Right lung (tissue), 10 donors: ENCODE measurements at places on chromosomes 5 and 9.

DNA sequence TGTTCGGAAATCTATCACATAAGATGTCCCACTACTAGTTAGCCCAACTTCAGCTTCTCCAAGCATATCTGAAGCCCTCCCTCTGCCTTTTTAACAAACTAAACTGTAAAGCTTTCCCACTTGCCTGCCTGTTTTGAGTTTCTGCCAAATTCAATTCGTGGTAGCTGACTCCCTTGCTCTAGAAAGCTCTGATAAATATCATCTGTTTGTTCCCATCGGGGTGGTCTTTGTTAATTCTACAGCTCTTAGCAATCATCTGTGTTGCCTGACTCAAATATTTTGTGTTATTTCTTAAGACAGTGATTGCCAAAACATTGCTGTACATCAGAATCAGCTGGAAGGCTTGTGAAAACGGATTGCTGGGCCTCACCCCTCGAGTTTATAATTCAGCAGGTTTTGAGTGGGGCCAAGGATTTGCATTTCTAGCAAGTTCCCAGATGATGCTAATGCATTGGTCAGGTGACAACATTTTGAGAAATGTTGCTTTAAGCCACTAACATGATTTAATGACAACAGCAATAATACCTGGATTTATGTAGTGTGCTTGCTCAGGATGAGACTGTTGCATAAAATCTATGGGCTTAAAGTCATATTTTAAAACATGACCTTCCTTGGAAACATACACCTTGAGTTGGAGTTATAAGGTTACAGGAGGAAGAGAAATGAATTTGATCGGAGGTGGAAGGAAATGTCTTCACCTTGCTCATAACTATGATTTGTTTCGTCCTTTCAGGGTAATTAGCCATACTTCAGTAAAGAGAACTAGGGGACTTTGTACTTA, 631.9 kb downstream of the PSAT1 start:
- DNase-seq = peak; percentile 62

DNA sequence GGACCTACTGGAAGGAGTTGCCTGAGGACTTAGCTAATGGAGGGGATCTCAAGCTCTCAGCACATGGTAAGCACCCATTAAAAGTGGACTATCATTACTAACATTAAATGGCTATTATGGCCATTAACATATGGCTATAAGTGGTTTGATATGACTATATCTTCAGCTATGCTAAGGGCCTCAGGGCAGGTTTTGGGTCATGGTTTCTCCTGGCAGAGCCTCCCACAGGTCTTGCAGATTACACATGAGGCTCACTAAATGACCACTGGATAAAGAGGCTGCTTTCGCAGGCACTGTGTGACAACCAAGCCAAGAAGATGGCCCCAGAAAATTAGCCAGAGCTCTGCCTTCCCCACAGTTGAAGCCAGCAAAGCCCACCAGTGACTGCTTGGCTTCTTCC, 15.4 kb downstream of the CCNJL start:
- no peak for DNase-seq

DNA sequence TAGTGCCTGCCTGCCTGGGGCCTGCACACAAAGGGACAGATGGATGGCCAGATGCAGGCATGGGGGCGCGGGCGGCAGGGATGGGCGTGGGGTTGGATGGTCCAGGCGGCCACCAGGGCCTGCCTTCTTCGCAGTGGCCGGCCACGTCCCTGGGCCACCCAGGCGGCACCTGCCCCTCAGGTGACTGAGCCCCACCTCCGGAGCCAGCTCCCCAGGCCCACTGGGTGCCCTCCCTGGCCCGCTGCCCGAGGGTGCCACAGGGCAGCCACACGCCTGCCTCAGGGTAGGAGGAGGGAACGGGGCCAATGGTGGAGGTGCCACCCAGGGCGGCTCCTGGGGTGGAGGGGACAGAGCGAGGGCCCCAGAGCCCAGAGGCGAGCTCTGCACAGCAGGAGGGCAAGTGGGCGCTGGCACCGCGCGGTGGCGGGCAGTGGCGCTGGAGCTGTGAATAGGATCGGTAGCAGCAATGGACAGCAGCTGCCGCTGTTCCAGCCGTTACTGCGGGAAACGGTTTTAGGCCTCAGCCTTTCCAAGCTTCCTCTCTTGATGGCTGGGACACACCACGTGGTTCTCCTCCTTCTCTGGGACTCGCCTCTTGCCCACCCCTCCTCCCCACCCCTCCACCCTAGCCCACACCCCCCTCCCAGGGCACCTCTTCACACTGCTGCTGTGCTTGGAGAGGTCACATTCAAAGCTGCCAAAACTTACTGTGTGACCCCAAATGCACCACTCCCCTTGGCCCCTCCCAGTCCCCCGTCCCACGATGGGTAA, 19.1 kb downstream of the LHX3 start:
- DNase-seq = no peak

- no peak for DNase-seq
Measured at GRCh38 chr5:51652980-51653379, 269.7 kb downstream of the ISL1 start.

DNA sequence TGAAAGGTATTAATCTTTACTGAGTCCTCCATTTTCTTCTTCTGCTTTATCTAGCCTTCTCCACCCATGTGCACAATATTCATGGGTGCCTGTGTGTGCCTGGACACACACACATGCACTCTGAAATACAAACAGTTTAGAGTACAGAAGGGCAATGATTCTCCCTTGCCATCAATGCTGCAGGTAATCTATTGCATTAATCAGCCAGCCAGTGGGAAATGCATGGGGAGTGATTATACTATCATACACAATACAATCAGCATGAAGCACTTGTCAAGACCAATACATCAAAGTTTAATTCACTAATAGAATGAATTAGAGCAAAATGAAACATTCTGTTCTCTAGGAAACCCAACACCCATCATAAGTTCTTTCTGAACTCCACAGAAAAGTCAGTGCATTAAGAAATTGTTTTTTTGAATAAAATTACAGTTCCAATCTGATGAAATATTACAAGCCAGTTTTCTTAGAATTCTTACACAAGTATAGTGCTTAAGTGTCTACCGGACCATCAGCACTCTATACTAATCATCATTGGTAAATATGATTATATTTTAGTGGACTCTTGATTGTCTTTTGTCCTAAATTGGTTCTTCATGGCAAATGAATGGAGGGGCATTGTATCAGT, 172.2 kb downstream of the ZSWIM6 start:
- no peak for DNase-seq

GRCh38 chr5:77133061-77133758, 46.1 kb upstream of the ZBED3 start:
- no peak for DNase-seq

GRCh38 chr9:100671898-100672297, 94.0 kb downstream of the CAVIN4 start:
- no peak for DNase-seq

DNA sequence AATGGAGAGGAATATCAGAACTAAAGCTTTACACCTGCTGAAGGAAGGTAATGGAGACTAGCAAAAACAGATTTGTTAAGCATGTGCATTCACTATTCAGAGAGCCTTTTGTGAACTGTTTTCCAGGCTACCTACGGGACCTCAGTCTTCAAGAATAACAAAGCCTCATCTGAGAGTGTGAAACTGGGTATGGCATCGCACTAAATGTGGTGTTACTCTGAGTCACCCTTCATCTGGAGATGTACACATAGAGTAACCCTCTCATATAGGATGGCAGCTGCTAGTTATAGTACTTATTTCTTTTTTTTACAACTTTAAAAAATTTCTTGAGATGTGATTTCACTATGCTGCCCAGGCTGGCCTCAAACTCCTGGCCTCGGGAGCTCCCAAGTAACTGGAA, 306.8 kb downstream of the ZNF608 start:
- no peak for DNase-seq

DNA sequence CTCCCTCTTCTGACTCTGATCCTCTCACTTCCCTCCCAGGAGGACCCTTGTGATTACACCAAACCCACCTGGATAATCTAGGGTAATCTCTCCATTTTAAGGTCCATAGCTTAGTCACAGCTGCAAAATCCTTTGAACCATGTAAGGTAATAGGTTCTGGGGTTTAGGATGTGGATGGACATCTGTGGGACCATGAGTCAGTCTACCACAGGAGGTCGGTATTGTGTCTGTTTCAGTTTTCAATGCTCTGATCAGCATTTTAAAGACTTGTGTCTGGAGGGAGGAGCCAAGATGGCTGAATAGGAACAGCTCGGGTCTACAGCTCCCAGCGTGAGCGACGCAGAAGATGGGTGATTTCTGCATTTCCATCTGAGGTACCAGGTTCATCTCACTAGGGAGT, 112.6 kb downstream of the CAVIN4 start:
- no peak for DNase-seq

DNA sequence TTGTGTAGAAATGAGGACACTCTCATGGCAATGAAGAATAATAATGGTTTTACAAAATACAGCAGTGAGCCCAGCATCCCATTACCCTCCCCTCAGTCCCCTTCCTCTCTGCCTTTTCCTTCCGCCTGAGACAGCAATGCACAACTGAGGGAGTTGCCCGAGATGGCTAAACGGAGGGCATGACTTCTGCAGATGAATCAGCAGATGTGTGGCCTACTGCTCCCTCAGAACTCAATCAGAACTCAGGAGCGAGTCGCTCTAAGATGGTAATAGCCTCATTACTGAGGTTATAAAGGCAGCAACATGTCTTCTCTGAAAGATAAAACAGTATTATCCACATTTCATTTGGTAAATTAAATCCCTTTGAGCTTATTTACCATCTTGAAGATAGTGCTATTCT, 326.6 kb downstream of the ENC1 start:
- no peak for DNase-seq

DNA sequence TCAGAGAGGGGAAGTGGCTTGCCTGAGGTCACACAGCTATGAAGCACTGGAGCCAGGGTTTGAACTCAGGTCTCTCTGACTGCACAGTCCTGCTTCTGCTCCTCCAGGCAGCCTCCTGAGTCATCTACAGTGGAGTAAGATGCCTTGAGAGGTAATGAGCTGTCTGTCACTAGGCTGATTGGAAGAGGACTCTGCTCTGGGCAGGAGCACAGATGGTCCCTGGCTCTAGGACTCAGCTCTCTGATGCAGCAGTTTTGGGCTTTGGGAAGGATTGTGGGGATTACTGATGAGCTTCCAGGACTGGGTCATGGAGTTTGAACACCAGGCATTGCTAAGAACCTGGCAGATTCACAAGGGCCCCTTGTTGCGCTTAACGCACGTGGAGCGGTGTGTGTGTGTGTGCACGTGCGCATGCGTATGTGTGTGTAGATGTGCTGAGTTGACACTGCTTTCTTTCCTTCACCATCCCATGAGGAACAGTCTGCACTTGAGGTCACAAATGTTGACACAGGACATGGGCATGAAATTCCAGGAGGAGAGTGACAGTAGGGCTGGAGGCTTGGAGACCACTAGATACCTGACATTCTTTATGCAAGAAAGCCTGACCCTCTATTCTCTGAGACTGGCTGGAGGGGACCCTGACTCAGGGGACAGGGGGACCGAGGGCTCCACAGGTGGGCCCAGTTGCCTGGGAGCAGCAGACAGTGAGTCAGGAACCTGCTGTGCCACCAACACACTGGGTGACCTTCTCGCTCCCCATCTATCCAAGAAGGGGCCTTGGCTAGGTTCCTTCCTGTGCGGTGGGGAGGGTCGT, 170.5 kb downstream of the RGS3 start:
- DNase-seq = no peak

DNA sequence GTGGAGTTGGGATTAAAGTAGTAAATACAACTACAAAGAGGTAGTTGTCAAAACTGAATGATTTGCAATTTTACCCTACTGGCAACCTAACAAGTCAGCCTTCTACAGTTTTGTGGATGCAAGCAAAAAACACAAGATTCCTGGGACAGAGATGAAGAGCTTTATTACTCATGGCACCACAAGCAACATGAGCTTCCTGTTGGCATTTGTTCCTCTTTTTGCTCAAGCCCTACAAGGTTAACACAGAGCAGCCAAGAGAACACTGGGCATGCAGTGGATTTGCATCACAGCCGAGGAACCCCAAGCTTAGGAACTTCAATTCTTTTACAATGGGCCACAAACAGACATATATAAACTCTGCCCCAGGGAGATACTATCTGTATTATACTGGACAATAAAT, 28.8 kb upstream of the DMAC1 start:
- DNase-seq = no peak

DNA sequence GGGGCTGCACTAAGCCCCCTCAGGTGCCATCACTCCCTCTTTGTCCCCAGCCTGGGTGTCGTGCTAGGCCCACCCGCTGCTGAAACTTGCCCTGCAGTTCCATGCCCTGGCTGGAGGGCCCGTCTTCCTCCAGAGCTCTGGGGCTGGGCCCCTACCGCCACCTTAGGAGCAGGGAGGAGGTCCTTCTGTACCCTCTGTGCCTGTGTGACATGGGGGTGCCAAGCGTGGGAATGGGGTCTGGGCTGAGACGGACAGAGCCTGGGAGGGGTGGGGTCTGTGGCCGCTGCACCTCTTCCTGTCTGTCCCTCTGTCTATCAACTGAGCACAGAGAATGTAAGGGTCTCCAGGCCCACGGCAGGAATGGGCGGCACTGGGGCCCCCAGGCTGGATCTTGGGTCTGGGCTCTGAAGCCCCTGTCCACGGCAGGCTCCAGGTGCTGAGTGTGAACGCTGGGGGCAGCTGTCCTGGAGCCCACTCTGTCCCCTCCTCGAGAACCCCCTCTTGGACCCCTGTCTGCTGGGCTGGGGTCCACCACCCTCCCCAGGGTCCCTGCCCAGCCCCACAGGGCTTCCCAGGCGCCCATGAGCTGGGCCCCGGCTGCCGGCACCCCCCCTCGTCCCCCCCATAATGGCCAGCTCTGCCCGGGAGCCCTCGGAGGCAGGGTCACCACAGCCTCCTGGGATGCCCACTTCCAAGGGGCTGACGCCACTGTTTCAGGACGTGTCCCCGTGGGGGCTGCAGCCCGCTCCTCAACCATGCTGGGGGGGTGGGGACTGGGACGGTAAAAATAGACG, 15.8 kb upstream of the NRARP start:
- no peak for DNase-seq

- no peak for DNase-seq
Measured at GRCh38 chr5:104088876-104089778, 526.5 kb upstream of the NUDT12 start.

DNA sequence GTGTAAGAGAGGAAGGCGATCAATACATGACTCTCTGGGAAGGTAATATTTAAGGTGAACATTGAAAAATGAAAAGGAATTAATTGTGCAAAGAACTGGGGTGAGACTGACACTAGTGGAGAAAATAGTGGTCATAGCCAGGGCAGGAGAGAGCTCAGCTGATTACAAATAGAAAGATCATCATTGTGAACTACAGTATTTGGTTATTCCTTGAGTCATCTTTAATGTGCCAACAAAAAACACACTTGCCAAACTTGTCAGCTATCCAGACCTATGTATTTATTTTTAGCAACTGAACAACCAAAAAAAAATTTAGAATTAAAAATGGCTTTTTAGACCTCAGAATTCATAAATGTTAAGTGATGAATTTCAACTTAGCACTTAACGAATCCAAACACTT, 749.8 kb upstream of the CDH9 start:
- DNase-seq = no peak

GRCh38 chr9:78383130-78383529, 86.2 kb downstream of the PSAT1 start:
- DNase-seq = no peak

- DNase-seq = peak; percentile 67
Measured at GRCh38 chr9:132487980-132488535, 78.0 kb downstream of the CFAP77 start.

GRCh38 chr9:15531380-15531779, 20.6 kb upstream of the PSIP1 start:
- DNase-seq = no peak
